ENCODE measurements at places on chromosomes 2 and 18.
A peak's percentile ranks its signal among the peaks of the same experiment; 100 is the strongest.

- no peak for DNase-seq
Measured at GRCh38 chr2:57453945-57454344, 592.7 kb upstream of the VRK2 start.

DNA sequence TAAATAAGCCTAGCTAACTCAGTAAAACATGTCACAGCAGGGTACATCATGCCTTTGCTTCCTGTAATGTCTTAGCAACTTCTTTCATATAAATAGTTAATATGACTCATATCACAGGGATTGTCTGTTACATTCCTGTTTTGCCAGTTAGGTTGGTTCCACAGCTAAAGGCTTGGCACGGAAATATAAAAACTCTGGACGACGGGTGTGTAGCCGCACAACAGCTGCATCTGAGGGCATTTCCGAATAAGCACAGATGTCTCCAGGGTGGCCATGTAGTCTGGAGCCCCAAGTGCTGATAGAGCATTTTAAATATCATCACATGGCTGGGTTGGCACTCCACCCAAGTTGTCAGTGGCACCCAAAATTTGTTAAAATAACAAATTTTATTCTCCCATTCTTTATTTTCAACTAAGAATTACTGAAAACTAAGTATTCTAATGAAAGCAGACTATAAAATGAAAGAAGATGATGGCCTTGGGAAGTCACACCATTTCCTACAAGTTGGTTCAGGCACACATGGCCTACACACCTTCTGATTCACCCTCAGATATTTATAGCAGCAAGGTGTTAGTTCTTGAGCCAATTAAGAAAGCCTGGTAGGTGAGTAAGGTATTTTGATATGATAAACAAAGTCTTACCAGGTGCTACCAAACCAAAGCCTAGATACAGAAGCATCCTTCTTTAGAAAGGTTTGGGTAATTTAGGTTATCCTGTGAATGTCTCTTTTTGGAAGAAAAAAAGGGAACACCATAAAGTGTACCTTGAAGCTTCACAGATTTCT is 61.8 kb upstream of the STK17B start:
- DNase-seq = peak; percentile 97

GRCh38 chr18:80188643-80189530 is 58.4 kb downstream of the PARD6G start:
- no peak for DNase-seq

DNA sequence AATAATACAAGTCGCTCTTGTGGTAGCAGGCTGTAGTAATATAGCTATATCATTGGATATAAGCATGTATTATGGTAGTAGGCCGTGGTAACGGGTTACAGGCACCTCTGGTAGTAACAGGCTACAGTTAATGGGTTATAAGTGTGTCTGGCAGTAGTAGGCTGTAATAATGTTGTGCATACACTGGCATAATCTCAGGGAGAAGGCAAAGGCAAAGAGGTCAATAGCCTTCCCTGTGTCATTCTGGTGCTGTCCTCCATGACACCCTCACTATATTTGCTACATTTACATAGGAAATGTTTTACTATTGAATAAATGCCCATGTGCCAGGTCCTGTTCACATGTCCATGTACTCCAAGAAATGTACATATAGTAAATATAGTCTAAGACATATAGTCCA is 12.8 kb upstream of the TNP1 start:
- DNase-seq = no peak

- no peak for DNase-seq
Measured at GRCh38 chr2:37866171-37866934, 58.7 kb upstream of the RMDN2 start.

GRCh38 chr2:238381341-238382115 is 45.2 kb upstream of the ASB1 start:
- no peak for DNase-seq

DNA sequence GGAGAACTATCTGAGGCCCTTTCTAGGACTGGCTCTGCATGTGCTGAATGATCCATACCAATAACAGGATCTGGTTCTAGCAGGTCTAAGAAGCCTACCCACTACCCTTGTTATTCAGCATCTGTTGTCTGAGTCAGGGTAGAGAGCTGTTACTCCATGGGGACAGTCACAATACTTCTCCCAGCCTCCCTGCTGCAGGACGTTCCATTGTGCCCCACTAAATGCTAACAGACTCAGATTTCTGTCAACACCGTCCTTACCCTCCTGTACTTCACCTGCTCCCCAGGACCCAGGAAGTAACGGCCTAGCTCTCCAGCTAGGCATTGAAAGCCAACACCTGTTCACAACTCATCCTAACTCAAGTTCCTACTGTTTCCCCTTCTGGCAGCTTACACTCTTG is 719.7 kb upstream of the ID2 start:
- no peak for DNase-seq

DNA sequence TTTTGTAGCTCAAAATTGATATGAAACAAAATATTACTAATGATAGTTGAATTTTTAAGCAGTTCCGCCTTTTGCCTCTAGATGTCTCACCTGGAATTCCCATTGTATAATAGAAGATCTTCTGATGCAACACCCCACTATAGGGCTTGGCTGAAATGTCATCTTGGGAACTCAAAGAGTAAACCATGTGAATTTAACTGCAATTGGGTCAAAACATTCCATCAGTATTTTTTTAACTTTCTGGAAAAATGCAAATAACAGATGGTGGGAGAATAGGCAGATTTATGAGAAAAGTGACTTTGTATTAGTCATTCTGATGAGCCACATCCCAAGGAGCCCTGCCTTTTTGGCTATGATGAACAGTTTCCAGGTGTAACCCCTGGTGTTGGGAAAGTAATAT is 489.9 kb downstream of the NYAP2 start:
- peak; percentile 62 for DNase-seq

DNA sequence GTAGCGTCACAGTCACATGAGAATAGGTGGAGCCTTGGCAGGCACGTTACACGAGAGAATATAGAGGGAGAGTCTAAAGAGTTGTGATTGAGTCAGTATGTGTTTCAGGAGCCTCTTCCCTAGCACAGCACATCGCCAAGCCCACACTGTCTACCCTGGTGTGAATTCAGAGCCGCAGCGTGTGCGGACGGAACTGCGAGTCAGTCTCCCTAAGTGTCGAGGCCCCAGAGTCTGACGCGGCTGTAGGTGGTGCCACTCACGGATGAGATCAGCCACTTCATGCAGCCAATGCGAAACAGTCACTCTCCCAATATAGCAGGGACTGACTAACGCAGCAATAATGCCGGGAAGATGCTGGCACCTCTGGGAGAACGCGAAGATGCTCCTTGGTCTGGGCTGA is 587.3 kb upstream of the ID2 start:
- DNase-seq = no peak

DNA sequence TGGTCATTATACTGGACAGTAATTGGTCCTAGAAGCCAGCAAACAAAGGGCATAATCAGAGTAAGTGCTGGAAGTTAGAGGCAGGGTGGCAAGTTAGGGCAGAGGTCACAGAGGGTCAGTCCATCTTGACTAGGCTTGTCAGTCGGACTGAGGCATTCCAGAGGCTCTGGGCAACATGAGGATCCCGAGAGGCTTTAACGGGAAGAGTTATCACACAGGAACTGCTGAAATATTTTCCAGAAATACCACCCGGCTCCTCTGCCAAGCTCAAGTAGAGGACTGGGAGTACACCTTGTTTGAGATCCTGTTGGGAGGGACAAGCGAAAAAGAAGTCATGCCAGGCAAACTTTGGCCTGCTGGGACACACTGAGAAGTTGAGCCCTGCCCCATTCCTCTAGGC is 13.7 kb downstream of the C2orf81 start:
- DNase-seq = no peak

- DNase-seq = peak; percentile 42
Measured at GRCh38 chr18:49223837-49224529, 236.5 kb downstream of the DYM start.

DNA sequence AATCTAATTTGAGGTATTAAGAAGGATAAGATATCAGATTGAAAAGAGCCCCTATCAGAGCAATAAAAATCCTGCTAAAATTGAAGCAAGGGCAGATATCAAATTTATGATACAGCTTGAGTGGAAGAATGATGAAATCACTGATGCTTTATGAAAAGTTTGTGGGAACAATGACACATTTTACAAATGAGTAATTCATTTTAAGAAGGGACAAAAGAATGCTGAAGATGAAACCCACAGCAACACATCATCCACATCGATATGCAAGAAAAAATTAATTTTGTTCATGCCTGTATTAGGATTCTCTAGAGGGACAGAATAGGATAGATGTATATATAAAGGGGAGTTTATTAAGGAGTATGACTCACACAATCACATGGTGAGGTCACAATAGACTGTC is 355.6 kb upstream of the GYPC start:
- DNase-seq = no peak

GRCh38 chr2:219416938-219417337 is 1.2 kb upstream of the DES start:
- no peak for DNase-seq

DNA sequence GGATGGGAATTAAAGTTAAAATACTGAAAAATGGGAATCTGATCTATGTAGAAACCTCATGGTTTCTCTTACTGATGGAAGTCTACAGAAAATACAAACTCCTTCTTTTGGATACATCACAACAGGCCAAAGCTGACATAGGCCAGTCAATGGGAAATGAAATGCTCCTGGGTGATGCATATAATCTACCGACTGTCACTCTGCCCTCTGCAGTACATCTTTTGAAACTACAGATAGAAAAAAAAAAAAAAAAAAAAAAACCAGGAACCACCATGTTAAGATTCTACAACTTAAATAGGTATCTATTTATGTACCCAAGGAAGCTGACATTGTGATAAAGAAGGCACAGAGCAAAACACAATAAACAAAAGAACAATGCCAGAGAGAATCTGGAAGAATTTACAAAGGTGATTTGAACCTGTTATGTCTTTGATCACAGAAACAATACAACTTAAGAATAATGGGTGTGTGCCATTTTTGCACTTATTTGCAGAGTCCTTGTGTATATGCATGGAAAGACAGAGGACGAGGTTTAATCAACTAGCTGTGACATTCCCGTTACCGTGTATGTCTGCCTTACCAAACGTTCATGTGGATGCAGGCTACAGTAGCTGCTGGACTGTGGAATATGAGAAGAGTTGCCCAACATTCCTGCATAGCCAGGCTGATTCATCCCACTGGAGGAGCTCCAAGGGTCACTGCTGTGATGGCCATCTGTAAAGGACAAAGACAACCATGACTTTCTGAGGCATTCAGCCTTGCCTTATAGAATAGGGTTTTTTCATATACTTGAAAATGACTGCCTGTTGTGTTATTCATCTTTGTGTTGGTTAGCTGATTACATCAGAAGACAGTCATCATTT is 312.7 kb downstream of the TCF4 start:
- DNase-seq = peak; percentile 23

- peak; percentile 94 for DNase-seq
Measured at GRCh38 chr2:127173057-127173456, 47.0 kb downstream of the CYP27C1 start.

GRCh38 chr2:126187668-126188067 is 468.3 kb upstream of the GYPC start:
- no peak for DNase-seq

- peak; percentile 49 for DNase-seq
Measured at GRCh38 chr2:54632733-54633692, 90.4 kb upstream of the EML6 start.

DNA sequence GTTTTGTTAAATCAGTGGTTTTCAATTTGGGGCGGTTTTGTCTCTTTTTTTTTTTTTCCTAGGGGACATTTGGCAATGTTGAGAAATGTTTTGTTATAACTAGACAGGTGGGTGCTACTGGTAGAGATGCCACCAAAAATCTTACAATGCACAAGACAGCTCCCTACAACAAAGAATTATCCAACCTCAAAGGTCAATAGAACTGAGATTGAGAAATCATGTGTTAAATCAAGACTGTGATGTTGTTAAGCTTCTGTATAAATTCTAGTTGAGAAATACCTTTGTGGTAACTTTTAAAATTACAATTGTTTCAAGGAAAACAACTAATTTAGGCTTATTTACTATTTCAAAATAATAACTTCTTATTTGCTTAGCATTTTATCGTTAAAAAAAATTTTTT is 9.4 kb upstream of the SPOPL start:
- no peak for DNase-seq

DNA sequence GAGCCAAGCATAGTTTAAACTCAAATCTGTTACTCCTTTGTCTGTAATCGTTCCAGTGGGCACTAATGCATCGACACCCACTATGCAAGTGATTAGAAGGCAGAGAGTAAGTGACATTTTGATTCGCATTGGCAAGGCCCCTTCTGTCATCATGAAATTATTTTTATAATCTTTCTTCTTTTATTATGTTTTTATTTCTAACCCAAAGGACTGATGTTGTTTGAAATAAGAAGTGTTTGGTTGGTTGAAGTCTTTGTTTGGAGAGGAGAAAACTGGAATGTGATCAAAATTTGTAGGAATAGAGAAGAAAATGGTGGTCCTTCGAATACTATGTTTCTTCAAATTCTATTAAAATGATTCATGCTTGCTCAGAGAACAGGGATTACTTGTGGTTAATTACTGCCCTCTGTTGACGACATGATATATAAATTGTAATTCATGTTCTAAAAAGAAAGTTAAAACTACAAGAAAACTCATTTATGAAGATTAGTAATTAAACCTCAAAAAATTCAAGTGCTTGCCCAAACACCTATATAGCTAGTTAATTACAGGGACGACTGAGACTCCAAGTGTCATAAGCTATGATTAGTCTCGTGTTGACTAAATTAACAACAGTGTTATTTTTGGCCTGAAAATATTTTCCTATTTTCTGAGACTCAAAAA is 26.4 kb upstream of the TFPI start:
- peak; percentile 69 for DNase-seq

- DNase-seq = no peak
Measured at GRCh38 chr18:35368595-35368994, 8.5 kb downstream of the ZNF396 start.

GRCh38 chr2:112216167-112216566 is 38.7 kb downstream of the ZC3H8 start:
- DNase-seq = peak; percentile 33

DNA sequence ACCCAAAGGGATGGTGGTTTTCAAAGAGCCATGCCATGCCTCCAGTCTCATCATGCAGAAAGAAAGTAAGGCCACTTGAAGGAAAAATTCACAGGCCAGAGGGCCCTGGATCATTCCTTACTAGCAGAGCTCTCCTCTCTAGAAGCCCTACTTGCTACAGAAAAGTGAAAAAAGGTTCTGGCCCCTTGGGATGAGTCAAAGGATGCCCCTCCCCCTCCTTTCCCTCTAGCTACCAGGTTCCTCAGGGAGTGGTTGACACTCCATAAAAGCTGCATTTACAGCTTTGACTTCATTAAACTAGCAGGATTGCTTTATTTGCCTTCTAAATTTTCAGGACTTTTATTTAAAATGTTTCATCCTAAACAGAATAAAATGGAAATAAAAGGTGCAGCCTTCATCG is 21.2 kb downstream of the OSR1 start:
- DNase-seq = no peak

GRCh38 chr2:240143276-240143675 is 2.8 kb upstream of the OTOS start:
- no peak for DNase-seq

DNA sequence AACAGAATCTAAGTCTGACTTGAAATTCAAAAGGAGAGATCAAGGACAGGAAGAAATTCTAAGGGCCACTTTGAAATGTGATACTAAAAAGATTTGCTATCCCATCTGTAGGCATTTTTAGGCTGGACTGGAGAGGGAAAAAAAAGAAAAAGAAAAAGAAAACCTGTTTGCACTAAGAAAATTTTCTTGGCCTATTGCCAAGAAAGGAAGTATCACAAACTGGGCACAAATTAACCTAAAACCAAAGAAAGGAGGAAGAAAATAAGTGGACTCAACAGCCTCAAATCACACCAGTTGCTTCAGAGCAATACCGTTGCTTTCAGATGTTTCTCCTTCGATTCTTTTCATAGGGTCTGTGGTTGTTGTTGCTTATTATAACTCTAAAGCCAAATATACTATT is 287.9 kb upstream of the VRK2 start:
- DNase-seq = no peak

- peak; percentile 8 for DNase-seq
Measured at GRCh38 chr2:188582211-188582610, 290.5 kb downstream of the GULP1 start.
